Left ventricle myocardium superior (tissue), 1 donor: ENCODE measurements at places on chromosomes 12 and 14.

DNA sequence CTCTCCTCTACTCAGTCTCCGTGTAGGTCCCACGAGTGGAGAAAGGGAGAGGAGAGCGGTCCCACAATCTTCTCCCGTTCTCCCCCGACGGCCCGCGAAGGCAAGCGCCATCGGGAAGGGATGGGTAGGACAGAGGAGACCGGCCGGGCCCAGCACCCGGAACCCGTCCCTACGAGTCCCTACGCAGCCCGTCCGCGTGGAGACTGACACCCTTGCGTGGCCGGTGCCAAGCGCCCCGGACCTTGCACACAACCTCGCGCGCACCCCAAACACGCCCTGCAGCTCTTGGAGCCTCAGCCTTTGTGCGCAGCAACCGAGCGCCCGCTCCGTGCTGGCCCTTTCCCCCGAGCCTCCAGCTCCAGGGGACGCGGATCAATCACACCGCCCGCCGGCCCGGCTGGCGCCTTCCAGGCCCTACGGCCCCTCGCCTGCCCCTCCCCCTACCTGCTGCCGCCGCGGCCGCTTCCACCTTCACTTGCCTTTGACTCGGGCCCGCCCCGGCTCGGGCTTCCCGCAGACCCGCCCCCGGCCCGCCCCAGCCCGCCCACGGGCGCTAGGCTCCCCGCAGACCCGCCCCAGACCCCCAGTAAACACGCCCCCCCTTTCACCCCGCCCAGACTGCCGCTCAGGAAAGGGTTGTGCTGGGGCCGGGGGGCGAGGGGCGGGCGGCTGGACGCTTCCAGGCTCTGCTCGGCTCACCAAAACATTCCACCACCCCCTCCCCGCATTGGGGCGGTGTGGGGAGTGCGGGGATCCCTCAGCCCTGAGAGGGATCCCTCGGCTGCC lies at the start of gene NDRG2:
Gene NDRG2 (minus strand): TSS at position 477 of the 786 bp plus-strand sequence. CDS start 1,746 bp downstream, outside the sequence.
- DNase-seq = peak; percentile 94

GRCh38 chr14:92323011-92323915 lies at the start of gene SLC24A4:
SLC24A4 (plus strand) TSS chr14:92323165; CDS start chr14:92323831, 666 bp downstream.
- DNase-seq = peak; percentile 31

DNA sequence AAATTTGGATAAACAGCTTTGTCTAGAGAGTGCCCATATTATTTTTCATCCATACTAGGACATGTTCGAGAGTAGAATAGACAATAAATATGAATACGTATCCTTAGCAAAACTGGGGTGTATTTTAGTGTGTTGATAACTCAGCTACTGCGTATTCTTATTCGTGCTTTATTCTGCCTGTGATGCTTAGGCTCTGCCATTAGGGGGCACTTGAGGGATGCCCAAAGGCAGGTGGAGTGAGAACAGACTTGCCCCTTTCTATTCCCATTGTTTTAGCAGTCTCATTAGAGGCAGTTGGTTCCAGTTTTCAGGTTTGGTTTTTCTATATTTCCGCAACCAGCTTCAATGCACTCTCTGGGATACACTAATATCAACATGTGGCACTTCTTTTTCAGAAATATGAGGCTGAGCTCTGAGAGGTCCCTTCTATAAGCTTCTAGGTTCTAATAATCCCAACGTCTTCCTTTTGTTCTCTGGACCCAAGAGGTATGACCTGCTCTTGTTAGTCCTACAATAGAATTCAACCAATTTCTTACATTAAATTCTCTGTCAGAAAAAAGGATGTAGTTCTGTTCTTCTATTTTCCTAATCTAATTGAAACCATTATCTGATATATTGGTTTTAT lies 985.7 kb upstream of the FBXO33 start:
- no peak for DNase-seq

DNA sequence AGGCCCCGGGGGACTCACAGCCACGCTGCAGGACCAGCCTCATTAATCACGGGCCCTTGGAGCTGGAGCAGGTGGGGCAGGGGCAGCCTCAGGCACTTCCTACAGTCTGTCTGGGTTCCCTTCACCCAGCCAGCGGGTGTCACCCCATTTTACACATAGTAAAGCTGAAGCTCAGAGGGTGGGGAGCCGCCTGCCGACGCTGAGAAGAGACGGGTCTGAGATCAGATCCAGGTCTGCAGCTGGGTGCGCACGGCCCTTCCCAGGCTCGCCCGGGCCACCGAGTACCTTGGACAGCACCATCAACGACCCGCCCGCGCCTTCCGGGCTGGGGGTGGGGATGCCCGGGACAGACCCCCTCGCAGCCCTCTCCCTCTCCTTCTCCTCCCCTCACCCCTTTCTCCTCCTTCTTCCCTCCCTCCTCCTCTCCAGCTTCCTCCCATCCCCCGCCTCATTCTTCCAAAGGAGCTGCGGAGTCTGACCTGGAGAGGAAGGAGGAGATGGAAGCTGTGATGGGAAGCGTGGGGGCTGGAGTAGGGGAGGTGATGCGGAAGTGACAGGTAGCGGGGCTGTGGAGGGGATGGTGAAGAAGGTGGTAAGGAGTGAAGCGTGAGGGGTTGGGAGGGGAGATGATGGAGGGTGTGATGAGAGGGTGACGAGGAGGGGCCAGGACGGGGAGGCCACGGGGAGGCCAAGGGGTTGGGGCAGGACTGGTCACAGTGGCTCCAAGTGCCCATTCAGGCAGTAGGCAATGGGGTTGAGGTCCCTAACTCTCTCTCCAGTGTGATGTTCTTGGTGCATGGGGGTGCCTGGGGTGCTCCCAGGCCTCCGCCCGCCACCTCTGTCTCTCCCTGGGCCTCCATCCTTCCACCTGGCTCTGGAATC lies 8.8 kb downstream of the DTX1 start:
- no peak for DNase-seq

DNA sequence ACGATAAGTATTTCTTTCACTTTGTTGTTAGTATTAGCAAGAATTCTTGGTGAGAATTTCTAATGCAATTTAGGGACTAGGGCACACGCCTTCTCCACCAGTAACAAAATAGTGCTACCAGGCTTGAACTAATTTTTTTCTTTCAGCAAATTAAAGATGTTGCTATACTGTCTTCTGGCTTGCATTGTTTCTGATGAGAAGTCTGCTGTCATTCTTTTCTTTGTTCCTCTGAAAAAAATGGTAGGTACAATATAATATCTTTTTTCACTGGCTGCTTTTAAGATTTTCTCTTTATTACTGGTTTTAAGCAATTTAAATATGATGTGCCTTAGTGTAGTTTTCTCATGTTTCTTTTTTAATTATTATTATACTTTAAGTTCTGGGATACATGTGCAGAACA lies 171.2 kb downstream of the PCNX1 start:
- DNase-seq = no peak

DNA sequence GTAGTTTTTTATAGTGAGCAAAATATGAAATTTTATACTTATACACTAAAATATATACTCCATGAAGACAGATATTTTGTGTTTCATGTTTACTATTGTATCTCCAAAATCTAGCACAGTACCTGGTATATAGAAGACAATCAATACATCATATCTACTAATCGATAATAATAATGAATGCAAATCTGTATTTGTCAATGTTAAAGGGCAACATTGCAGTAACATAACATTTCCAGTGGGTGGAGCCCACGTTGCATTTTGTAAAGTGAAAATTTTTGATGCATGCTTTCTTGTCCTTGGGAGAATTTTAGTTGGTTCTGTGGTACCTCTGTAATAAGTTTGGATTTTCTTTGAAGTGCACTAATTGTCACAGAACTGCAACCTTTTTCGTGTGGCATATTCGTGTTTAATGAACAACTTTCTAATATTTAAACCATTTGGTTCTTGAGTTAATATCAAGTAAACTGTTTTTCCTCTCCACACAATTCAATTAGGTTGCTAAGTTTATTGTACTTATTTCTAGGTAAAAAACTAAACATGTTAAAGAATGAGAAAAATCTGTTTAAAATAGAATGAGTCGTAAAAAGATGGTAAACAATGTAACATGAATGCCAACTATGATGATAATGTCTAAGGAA lies 47.4 kb downstream of the AVPR1A start:
- no peak for DNase-seq

GRCh38 chr12:63822352-63822751 lies 22.1 kb upstream of the SRGAP1 start:
- no peak for DNase-seq
